NCI-H2081 (cell line): ENCODE measurements at places on chromosomes 11 and 22.

GRCh38 chr11:133917921-133918607 is 38.7 kb downstream of the IGSF9B start:
- no peak for DNase-seq

DNA sequence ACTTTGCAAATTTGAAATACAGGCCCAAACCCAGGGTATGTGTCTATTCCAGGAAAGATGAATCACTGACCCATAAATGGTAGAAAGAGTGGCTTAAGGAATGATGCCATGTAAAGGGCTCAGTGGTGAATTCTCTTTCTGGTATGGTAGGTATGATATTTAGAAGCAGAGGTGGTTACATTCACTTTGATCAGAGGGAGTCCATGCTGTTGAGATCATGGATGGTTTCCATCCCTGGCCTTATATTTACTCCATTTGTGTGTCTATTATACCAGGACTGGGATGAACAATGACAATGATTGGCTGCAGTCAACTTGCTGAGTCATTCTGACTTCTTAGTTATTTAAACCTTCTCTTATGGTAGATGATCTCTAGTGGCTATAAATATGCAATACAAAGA is 419.8 kb upstream of the LRRC4C start:
- no peak for DNase-seq

DNA sequence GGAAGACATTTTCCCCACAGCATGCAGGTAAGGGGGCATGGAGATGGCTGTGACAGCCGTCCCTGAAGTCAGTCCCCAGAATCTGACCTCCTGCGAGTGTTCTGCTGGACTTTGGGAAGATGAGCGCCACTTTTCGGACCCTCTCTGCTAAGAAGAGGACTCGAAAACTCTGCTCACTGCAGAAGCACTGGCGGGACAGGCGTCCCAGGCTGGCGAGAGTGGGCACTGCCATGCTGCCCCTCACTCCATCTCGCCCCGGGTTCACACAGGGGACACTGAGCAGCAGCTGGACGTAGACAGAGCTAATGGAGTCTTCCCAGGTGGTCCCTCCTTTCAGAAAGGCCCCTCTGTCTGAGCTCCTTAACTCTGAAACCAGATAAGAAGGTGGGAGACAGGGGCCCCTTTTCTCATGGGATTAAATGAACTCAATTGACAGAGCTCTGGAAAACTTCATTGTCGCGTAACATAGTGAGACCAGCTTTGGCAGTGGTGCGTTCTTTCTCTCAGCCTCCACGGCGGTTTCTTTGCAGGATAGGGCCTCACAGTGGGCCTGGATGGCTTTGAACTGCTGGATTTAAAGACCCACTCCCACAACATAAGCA is 4.8 kb downstream of the ADAMTS8 start:
- no peak for DNase-seq

DNA sequence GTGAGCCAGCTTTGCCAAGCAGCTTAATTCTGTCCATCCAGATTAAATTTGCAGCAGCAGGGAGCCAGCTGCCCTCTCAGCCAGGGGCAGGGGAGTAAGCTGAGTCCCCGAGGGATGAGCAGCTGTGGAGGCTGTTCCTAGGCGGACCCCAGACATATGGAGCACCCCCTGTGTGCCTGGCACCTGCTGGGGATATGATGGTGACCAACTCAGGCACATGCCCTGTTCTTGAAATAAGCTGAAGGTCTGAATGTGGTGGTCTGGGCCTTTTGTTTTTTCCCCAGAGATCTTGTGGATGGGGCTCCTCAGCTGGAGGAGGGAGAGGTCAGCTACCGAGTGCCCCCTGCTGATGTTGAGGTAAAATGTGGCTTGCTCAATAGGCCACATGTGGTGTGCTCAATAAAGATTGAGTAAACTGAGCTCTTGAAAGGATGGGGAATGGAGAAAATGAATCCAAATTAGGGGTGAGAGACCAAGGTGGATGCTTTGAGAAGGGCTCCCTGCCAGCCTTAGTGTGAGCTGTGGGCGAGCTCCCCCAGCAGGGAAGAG is 103.3 kb upstream of the NNMT start:
- DNase-seq = peak; percentile 47

DNA sequence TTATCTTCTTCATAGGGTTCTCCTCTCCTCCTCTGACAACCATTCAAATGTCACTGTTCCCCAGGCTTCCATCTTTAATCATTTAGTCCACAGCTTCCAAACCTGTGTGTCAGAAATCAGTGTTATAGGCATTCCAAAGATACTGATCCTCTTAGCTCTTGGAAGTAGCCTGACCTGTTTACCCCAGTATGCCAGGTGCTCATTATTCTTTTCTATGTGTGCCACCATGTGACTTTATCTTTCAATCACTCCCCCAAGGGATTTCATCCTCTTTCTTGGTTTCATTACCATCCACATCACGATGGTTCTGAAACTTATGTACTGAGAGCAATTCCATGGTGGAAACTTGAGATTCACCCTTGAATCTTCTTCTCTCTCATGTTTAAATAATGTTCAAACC is 7.6 kb downstream of the POU2AF2 start:
- DNase-seq = no peak

DNA sequence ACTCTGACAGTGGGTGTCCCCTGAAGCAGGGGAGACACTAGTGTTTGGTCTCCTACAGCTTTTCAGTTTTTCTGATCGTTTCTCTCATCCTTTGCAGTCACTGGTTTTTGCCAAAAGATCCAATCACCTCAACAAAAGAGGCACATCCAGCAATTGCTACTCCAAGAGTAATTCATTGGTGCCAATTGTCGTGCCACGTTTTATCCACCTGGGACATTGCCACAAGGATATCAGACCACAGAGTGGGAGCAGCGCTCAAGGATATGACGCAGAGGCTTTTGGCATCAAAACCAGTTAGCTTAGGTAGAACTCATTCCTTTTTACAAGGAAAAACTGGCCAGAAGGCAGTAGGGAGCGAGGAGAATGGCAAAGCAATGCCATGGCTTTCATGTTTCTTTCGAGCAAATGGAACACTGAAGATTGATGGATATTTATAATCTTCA is 40.9 kb upstream of the BLID start:
- peak; percentile 85 for DNase-seq

DNA sequence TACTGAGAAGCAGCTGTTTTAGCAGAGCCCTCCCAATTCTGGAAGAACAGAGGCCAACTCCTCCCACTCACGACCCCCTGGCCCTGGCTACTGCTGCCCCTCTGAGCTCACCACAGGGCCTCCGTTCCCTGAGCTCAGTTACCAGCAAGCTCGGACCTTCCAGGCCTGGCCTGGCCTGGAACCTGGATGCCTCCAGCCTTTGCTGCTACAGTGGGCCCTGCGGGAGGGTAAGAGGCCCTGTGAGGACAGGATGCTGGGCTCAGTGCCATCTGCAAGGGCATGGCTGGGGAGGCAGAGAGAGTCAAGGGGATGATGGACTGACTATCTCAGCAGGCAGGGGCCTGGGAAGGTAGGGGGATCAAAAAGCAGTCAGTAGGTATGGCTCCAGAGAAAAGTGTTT is 209.9 kb upstream of the NCAM1 start:
- DNase-seq = no peak

- peak; percentile 11 for DNase-seq
Observed at GRCh38 chr11:45666648-45667642, 1.5 kb upstream of the CHST1 start.

DNA sequence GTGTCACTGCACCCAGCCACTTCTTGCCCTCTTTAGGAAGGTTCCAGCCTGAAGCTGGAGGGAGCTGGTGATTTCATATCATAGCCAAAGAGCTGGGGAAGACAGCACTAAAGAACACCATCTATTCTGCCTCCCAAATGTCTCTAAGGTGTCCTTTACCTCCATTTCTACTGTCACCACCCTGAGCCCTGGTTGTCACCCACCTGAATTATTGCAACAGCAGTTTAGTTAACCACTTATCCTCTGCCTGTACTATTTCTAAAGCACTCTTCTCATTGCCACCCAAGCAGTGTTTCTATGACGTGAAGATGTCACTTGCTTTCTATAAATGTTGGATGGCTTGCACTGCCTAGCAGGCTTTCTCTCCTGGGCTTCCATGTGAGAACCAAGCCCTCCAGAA is 69.4 kb upstream of the EED start:
- no peak for DNase-seq

GRCh38 chr11:100876815-100877520 is 189.9 kb downstream of the ARHGAP42 start:
- DNase-seq = no peak

DNA sequence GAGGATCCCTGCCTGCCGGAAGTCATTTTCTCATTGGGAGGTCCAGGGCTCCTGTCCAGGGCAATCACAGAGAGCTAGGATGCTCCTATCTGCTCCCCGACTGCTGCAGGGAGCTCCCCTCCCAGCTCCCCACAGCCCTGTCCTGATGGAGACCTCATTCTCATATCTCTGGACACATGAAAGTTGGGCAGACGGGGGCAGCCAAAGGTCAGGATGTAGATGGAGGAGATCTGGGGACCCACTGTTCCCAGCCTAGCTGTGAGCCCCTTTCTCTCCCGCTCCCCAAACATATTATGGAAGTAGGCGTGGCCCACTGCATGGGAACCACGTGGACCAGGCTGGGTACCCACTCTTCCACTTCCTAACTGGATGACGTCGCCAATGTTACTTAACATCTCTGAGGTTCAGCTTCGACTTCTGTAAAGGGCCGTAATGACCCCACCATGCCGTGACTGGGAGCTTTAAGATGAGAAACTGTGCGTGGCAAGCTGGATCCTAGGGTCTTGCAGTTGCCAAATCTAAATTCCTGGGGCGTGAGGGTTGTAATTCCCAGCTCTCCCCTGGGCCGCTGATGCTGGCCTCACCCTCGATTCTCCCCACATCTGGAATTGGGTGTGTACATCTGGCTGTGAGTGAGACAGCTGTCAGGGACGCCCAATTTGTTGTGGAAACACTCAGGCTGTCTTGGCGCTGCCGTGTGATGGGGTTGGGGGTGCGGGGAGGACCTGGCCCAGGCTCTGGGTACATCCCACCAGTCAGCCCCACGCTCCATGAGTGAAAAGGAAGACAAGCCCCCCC is 1.8 kb downstream of the CDC42EP2 start:
- no peak for DNase-seq

DNA sequence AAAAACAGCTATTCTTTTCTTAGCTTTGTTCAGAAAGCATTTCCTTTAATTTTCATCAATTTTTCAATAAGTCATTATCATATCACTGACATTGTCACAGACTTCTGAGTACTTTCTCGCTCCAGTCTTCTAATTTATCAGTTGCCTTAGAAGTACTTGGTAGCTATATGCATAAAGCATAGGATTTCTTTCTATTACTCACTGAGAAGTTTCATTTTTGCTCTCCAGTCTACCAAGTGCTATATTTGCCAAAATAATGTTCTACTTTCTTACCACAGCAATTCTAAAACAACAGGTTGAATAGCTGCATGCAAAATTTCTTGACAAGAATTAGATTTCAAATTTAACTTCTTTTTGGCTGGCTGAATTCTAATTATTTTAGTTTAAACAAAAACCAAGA is 116.3 kb downstream of the STK33 start:
- DNase-seq = no peak

DNA sequence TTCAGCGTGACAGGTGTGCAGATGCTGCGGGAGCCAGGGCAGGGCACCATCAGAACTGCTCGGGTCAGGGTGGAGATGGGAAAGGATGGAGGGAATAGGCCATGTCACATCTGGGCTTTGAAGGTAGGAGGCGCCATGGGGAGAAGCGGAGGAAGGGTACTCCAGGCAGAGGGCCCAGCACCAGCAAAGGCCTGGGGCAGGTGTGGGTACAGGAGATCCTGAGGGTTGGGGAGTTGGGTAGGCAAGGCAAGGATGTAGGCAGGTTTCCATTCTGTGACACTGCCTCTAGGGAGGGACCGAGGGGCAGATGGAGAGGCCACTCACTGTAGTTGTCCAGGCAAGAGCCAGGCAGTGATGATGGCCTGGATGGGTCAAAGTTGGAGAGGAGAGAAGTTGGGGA is 8.5 kb downstream of the EMID1 start:
- no peak for DNase-seq

DNA sequence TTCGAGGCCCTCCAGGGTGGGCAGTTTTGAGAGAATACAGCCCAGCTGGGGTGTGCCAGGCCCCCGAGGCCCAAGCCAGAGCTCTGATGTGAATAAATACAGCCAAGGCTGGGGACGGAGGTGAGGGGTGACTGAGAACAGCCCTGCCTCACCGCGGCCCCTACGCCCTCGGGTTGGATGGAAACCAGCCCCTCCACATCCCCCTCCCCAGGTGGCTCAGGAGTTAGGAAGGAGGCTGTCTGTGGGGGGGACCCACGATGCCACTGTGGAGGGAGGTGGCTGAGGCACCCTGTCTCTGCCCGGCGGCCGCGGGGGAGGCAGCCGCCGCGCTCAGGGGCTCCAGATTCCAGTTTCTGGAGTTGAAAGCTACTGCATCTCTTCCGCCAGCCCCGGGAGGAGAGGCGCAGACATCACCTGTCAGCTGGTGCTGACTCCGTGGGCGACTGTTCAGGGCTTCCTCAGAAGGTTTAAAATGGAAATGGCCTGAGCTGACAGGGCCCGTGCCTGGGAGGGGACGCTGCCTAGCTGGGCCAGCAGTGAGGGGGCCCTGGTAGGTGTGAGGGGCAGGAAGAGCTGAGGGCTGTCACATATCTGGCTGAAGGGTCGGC is 1.4 kb downstream of the FLRT1 start:
- peak; percentile 23 for DNase-seq

DNA sequence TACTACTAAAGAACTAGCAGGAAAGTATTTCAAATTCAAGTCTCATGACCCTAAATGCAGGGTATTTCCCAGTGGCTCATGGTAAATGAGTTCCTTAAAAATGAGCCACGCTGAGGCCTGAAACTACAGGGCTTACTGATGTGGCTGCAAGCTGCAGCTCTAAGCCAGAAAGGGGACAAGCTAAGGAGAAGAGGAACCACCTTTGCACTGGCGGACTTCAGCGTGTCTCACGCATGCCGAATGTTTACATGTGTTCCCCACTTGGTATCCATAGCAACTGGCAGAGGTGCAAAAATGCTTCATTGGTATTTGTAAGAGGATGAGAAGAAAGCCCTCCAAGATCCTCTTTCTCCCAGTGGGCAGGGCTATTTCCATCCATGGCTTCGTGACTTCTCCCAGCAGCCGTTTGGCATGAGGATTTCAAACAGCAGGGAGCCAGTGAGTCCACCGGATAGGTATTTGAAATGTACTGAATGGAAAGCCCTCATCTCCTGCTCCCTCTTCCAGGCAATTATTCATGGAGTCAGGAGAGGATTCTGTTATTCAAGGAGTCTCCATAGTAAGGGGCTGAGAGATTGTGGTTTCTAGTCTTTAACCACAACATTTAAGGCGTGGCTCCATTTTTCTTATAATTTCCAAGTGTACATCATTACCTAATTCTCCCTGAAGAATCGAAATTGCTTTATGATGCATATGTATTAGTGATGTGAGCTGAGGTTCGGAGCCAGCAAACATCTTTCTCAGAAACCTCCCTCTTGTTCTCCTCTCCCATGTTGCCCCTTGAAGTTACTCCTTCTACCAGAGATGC is 55.3 kb upstream of the CD44 start:
- DNase-seq = no peak

- no peak for DNase-seq
Observed at GRCh38 chr22:29433856-29434255, 4.5 kb upstream of the RFPL1 start.

- no peak for DNase-seq
Observed at GRCh38 chr11:116694349-116694725, 78.5 kb downstream of the BUD13 start.

GRCh38 chr11:86811637-86812321 is 11.4 kb downstream of the PRSS23 start:
- no peak for DNase-seq
